AG08396 (cell line): ENCODE measurements at places on chromosomes 12 and 14.

DNA sequence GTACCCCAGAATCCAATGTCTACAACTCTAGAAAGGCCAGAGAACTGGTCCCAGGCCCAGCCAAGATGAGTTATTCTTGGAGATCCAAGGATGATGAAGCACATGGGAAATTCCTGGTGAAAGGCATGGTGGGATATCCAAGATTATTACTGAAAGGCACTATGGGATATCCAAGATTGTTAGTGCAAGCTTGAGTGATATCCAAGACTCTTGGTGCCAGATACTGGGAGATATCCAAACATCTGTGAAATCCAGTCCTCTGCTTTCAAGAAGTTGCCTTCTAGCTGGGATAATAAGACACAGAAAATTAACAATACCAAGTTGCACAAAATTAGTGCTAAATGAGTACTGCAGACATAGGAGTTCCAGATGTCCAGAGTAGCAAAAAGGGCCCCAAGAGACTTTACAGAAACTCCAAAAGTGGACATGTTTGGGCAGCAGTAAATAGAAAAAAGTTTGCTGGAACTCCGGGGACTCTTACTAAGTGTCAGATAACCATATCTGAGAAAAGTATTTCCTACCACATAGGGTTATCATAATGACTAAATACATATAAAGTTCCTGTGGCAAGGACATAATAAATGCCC is 34.6 kb downstream of the PHLDA1 start:
- DNase-seq: no peak

- DNase-seq: no peak
Measured at GRCh38 chr12:125013816-125014442, 20.5 kb downstream of the BRI3BP start.

- no peak for DNase-seq
Measured at GRCh38 chr14:65231286-65231980, 129.1 kb upstream of the MAX start.

GRCh38 chr12:28955931-28956330 is 193.1 kb upstream of the FAR2 start:
- DNase-seq: no peak

DNA sequence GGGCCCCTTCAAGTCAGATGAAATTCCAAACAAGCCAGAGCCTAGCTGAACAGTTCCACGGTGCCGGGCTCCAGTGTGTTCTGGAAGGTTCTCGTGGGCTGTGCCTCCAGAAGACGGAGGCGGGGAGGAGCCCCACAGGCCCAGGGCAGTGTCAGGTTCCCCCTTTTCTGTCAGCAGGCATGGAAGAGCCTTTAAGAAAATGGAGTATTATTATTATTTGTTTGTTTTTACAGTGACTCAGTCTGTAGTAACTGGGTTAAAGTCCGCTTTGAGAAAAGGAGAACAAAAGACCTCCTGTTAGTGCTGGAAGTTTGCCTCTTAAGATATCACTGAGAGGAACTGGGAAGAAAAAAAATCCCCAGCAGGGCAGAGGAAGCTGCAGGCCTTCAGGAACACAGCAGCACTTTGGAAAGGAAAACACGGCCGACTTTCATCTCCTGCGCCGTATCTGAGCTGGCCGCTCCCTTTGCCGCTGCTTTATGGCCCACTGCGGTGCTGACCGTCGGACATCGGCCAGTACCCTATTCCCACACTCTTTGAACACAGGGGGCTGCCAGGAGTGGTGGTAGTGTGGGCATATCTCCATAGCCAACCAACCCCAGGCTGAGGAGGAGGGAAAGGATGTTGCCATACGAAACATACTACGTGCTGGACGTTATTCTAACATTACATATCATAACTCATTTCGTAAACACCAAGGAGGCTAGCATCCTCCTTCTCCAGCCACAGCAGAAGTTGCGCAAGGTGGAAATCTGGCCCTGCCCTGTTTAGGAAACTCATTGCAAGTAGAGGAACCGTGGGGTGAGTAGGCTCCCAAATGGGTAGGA is 194.0 kb downstream of the ZFP36L1 start:
- DNase-seq: peak; percentile 77

- DNase-seq: no peak
Measured at GRCh38 chr14:101150039-101150610, 246.6 kb upstream of the RTL1 start.

GRCh38 chr14:64799555-64799954 is 80.2 kb downstream of the SPTB start:
- no peak for DNase-seq

DNA sequence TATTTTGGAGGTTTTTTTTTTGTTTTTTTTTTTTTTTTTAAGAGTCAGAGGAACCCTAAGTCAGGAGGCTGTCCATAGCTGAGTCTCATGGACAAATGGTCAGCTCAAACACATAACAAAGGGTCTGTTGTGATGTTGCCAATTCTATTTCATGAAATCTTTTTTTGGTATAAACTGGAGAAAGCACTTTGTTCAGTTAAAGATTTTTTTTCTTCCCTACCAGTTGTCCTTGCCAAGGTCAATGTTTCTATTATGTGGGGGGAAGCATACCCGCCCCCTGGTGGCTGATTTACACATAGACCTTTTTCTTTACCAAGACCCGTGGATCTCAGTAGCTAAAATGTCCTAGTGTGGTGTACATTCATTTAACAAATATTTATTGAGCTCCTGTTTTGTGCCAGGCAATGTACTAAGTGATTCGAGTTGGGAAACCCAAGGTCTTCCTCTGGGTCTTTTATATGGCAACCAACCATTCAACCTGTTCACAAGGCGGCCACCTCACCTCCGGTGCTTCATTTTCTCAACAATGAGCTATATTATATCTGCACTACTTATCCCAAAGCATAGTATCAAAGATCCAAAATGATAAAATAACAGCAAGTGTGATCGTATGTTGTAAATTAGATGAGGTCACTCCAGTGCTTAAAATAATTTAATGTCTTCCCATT is 214.5 kb downstream of the PAH start:
- DNase-seq: peak; percentile 53
